ENCODE measurements at places on chromosomes 5 and 9.

DNA sequence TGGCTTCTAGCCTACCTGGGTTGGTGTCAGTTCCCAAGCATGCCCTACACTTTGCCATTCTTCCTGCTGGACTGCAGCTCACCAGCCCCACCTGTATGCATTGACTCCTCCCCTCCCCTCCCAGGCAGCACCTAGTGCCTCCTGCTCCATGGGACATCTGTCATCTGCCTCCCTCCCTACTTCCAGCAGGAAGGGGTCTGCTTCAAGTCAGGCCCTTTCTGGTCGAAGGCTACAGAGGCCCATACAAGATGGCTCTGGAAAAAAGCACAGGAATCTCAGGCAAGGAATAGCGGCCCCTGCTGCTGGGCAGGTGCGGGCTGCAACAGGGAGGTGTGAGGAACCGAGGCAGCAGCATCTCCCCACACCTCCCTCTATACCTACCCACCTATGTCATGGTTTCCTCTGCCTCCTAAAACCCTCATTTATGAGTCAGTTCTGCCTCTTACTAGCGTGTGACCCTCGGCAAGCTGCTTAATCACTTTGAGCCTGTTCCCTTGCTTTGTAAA is 19.7 kb downstream of the WWC1 start:
- DNase-seq = no peak

GRCh38 chr5:83227611-83228010 is 150.3 kb downstream of the XRCC4 start:
- DNase-seq = no peak

GRCh38 chr5:171295801-171296200 is 13.2 kb upstream of the TLX3 start:
- no peak for DNase-seq

- DNase-seq = no peak
Measured at GRCh38 chr5:180832638-180833068, 28.4 kb downstream of the ZFP62 start.

DNA sequence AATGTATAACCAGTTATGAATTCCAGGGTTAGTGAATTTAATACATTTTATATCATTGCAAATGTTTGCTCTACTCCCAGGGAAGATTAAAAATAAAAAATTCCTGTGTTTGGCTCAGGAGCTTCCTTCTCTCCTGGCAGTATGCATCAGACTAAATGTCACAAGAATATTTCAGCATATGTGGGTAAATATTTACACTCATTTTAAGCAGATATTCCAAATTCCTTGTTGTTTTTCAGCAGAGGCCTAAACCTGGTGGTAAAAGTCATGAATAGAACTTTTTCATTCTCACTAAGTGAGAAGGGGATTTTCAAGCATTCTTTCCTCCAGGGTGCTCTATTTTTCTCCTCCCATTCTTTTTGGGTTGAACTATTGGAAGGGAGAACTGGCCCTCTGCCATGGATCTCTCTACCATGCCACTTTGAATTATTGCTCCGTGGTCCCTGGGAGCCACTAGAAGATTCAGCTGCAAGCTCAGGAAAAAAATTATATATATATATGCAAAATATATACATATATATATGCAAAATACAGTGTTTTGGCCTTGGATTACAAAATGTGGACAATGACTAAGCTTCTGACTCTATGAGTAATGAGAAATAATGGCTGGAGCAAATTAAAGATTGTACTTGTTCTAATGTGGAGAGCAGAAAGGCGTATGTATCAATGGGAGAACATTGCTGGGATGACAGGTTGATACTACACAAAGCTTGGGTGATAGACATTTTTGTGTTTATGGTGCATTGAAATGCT is 180.6 kb upstream of the PAPPA start:
- DNase-seq = no peak

- no peak for DNase-seq
Measured at GRCh38 chr9:75658301-75658905, 232.1 kb upstream of the PCSK5 start.

DNA sequence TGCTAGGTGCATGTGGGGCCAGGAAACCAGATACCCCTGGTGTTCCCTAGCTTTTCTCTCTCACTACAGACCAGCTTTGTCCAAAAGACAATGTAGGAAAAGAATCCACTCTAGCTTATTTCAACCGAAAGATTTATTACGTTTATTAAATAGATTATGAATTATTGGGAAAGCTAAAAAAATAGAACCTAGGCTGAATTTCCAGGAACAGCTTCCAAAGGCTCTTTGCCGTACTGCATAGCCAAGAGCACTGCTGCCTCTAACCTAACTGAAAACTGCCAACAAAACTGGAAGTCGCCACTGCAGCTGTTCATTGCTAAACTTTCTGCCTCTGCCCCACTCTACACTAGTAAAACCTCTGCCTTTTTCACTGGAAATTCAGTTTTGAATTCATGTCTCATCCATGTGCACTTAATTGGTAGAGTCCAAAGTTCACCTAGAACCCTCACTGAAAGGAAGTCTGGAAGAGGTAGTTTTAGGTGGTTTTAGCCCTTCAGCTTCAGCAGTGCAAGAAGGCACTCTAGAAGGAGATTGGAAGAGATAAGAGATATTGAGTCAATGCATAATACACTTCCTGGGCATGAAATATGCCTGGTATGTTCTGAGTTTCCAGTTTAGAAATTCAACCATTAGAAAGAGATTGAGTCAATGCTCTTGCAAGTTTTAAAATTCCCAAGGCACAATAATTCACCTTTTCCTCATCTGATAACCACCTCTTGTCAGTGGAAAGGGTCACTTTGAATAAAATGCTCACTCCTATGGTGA is 927.9 kb downstream of the MAT2B start:
- DNase-seq = no peak

DNA sequence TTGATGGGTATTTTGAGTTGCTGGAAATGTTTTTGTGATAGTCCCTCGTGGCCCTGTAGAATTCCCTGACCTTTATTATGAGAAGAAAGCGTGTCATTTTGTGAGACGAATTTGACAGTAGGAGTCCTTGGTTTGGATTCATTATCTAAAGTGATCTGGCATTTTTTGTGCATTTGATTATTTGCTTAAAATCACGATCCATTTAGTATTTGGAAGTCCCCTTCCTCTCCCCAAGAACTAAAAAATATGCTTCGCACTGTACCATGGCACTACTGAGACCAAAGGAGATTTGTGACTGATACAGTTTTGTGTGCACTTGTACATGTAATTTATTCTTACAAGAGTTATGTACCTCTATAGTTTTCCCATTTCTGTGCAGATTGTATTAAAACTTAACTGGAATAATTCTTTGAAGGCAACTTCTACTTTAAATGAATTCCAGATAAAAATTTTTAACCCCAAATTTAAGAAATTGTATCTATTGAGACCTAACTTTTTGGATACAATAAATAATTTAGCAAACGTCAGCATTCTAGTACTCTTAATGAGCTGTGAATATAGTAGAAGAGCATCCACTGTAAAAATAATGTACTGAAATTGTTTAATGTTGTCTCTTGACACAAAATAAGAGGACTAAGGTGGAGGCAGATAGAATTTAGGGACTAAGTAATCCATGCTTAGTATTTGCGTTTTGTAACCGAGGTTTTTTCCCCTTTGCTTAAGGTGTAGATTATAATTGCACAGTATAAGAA is 2.1 kb downstream of the MAP3K1 start:
- DNase-seq = no peak

GRCh38 chr5:73482383-73483136 is 15.7 kb upstream of the BTF3 start:
- no peak for DNase-seq

GRCh38 chr9:118809160-118809625 is 560.0 kb downstream of the BRINP1 start:
- DNase-seq = no peak

GRCh38 chr5:148075529-148075928 is 11.7 kb downstream of the SPINK5 start:
- no peak for DNase-seq

DNA sequence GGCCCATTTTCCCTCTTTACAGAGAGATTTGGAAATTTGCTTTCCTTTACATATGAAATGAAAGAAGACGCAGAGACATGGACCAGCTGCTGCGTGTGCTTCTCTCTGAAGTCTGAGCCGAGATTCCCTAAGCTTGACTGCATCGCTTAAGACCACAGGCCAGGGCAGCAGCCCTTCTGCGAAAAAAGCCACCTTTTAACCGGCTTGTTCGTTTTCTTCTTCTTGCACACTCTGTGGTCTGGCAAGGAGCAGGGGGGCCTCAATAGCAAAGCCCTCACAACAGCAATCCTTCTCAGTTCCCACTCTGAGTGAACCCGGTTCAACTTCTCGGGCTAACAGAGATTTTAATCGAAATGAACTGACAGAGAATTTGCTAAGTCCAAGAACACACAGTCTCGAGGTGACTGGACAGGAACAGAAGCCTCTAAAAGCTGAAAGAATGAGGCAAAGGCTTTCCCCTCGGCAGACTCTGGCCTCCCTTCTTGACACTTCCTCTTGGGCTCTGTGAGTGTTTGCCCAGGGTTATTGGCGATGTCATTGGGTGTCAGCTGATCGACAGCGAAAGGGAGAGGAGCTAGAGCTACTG is 512.9 kb upstream of the KLF4 start:
- DNase-seq = no peak

DNA sequence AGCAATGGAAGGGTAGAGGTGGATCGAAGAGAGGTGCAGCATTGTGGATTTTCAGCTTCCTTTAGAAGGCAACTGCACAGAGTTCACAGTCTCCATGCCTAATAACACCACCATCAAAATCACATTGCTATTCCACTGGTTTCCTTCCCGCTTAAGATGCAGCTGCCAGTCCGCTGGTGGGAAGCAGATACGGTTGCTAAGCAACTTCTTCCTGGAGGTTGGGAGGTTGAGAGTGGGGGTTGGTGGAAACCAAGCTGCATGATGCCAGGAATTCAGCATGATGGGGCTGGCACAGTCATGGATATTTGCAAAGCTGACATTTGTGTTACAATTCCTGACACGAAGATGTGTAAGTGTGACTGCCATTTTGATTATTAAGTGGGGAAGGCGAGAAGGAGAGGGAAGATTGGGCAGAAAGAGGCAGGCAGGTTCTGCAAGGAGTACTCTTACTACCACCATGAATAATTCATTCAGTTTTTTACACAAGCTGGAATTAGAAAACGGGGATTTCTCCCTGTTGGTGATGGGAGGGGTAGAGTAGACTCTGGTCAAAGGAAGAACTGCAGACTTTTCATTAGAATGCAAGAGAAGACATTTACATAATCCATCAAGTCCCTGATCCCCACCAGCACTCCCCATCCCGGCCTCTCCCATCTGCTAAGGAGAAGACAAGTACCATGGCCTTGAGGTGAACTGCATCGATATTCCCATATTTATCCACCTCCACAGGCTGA is 87.5 kb downstream of the GLDC start:
- DNase-seq = no peak

DNA sequence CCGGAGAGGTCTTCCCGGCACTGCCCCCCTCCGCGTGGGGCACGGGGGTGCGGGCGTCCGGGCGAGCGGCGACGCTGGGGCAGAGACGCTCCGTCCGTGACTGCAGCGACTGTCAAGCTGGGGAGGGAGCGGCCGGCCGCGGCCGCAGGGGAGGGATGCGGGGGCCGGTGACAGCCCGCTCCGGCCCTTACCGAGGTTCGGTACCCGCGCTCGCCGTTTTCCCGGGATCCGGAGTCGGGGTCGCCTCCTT is 400 bp downstream of the KDM4C start:
- no peak for DNase-seq

DNA sequence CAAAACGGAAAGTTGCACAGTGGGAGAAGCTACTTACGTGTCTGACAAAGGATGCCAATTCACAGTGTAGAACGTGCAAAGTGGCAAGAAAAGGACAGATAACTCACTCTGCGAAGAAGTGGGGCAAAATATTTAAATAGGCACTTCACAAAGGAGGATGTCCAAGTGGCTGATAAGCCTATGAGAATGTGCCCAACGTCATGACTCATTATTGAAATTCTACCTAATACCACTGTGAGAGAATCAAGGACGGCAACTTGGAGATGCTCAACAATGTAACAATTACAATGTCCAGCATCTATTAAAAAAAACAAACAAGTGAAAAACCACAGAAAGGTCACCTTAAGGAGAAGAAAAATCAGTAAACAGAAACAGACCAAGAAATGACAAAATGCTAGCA is 59.0 kb downstream of the NACC2 start:
- DNase-seq = no peak

DNA sequence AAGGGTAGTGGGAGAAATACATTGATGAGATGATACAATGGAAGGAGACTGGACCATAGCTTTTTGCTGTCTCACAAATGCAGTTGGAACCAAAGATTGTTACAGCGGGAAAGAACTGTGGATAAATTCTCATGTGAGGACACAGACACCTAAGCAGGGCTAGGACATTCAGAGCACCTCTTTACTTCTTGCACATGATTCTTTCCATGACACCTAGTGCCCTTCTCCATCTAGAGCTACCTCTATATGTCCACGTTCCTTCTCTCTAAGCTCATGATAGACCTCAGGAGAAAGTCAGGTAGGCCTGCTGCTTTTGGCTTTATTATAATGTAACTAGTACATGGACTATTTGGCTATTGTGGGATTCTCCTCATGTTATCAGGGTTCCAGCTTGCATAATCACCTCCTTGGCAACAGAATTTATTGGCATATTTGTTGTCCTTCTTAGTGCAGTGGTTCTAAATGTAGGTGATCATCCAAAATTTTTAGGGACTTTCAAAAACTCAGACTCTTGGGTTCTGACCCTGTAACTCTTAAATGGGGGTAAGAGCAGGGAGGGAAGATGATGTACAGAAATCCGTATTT is 27.2 kb downstream of the NR3C1 start:
- DNase-seq = no peak

GRCh38 chr5:122400938-122401337 is 88.9 kb downstream of the SNCAIP start:
- DNase-seq = no peak

DNA sequence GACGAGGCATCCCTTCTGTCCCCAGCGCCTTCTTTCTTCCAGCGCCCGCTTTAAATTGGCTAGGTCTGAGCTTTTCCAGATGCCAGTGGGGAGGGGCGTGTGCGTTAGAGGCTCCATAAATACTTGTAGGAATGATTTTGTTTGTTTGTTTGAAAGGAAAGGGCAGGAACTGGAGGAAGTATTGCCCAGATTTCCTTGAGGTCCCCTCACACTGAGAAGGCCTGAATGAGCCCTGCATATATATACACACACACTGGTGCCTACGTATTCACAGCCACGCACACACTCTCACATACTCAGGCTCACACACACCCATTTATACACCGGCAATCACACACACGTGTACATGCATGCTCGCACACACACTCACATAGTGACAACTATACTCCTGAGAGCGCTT is 1.0 kb upstream of the SLIT3 start:
- no peak for DNase-seq

DNA sequence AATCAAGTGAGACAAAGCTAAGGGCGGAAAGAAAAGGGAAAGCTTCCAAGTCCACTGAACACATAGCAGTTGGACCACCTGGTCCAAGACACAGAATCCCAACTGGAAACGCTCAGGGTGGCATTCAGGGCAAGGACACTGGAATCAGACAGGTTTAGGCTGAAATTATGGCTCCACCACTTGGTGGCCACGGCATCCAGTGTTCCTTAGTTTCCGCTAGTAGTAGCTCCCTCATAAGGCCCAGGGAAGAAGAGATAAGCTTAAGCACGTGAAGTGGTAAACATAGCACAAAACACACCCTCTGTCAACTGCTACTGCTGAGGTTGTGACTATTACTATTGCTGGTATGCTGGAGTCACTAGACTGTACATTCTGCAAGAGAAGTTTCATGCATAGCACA is 209.4 kb downstream of the GLIS3 start:
- DNase-seq = no peak
